ENCODE measurements at places on chromosomes 1 and 21.
A peak's percentile ranks its signal among the peaks of the same experiment; 100 is the strongest.

DNA sequence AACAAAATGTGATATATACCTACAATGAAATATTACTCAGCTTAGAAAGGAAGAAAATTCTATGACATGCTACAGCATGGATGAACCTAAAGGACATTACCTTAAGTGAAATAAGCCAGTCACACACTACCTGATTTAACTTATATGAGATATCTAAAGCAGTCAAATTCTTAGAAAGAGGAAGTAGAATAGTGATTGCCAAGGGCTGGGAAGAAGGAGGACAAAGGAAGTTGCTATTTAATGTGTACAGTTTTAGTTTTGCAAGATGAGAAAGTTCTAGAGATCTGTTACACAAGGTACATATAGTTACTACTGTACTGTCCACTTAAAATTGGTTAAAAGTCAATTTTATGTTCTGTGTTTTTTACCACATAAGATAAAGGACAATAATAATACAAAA lies 87.5 kb upstream of the KCTD3 start:
- DNase-seq, result no peak

- no peak for DNase-seq
These were observed 143.9 kb downstream of the GALNT2 start for GRCh38 chr1:230210981-230211336.

DNA sequence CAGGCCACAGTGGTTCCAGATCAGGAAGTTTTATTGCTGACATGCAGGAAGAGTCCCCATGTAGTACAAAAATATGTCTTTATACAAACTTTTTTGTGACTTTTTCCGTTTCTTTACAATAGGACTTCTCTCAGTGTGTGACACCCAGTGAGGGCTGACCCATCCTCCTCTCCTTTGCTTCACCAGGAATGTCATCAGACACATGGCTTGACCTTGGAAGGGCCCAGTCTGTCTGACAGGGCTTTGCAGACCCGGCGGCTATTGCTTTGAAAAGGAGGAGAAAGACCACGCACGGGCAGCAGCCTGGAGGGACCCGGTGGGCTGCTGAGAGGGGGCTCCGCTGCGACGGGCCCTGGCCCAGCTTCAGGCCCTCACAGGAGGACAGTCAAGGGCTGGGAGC lies 16.2 kb upstream of the EVA1B start:
- no peak for DNase-seq

- DNase-seq, result no peak
These were observed 4.4 kb downstream of the S100A8 start for GRCh38 chr1:153386500-153386901.

- DNase-seq, result no peak
These were observed 2.3 kb downstream of the RSBN1 start for GRCh38 chr1:113809670-113810602.

- no peak for DNase-seq
These were observed 36.3 kb downstream of the DHCR24 start for GRCh38 chr1:54850737-54851136.

DNA sequence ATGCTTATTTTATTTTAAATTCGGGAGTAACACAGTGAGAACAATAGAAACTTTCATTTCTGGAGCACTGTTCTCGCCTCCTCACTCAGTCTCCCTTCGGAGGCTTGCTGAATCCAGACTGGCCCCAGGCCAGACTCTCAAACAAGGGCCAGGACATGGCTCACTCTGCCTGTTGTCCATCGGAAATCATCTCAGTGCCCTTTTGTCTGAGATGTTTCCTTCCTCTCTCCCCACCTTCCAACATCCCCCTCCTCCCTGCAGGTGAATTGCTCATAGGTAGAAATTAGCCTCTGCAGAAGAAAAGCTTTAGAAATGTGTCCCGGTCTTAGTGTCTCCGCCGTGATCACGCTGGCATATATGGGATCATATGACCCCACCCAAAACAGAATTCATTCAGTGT lies 55.2 kb downstream of the ERG start:
- DNase-seq, result no peak

- no peak for DNase-seq
These were observed 39.7 kb downstream of the GLUL start for GRCh38 chr1:182351790-182352364.

GRCh38 chr1:113557187-113557586 lies 166.9 kb downstream of the MAGI3 start:
- no peak for DNase-seq

DNA sequence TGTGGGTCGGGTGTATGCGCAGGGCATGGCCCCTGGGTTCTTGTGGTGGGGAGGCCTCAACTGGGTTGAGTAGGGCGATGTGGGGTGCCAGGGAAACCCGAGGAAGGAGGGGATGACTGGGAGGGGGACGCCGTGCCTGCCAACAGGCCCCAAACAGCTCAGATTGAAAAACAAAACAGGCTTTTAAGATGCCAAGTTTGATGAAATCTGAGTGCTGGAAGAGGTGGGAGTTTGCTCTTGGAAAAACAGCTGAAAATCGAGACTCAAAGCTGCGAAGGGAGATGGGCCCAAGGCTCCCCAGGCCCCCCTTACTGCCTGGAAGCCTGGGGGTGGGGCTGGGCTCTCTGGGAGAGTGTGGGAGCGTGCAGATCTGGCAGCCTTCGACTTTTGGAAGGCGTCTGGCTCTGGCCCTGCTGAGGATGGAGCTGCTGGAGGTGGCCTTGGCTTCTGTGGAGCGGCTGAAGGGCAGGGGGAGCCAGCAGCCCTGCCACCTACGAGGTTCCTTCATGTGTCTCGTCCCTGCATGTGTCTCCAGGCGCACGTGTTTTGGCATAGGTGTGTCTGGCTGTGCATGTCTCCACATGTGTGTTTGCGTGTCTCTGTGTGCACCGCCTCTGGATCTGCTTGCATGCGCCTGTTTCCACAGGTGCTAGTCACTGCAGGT lies 33.3 kb downstream of the PTPRF start:
- DNase-seq, result no peak

GRCh38 chr1:17826165-17826488 lies 71.0 kb downstream of the ACTL8 start:
- no peak for DNase-seq

DNA sequence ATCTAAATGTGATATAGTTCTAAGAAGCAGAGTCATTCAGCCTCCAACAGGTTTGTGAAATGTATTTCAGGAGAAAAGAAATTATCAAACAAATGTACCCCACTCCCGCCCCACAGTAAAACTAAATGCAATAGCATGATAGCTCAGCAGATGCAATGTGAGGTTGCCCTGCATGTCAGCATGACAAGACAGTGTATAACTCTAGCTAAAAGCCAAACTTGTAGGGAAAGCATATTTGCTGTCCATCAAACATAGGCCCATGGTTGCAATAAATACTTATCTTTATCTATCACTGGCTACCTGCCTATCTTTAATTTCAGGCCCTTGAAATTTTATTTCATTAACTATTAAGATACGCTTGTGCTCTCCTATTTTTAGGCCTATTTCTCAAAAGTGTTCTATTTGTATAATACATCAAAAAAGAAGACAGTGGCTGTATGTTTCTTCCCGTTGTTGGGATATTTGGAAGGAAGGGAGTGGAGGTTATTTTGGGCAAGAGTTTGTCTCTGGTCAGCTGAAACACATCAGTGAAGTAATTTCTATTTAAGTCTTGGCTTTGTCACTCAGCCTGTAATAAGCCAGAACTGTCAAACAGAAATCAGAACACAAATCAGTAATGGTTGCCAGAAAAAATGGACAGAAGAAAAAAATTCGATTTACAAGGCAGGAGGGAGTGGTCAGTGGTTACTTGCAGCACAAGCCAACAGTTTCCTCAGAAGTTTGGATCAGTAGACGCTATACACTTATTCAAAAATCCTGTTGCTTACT lies 307.4 kb upstream of the ADGRL2 start:
- DNase-seq, result no peak

GRCh38 chr1:147389532-147390184 lies 147.2 kb downstream of the CHD1L start:
- no peak for DNase-seq

DNA sequence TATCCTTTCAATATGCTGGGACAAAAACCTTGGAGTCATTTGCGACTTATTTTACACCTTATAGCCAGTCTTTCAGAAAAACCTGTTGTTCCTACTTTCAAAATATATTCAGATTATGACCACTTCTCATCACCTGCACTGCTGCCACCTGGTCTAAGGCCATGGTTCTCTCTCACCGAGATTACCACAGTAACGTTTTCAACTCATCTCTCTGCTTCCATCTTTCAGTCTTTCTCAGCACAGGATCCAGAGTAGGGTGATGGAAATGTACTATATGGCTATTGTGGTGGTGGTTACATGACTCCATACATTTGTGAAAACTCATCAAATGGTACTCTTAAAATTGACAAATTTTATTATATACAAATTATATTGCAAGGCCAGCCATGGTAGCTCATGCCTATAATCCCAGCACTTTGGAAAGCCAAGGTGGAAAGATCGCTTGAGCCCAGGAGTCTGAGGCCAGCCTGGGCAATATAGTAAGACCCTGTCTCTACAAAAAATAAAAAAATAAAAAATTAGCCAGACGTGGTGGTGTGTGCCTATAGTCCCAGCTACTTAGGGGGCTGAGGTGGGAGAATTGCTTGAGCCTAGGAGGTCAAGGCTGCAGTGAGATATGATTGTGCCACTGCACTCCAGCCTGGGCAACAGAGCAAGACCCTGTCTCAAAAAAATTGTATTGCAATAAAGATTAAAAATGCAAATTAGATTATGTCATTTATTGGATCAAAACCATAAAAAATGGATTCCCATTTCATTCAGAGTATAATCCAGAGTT lies 120.9 kb upstream of the PPP2R5A start:
- DNase-seq, result no peak

- DNase-seq, result no peak
These were observed 754 bp upstream of the LSS start for GRCh38 chr21:46229133-46229922.

GRCh38 chr1:180975551-180975950 lies 47.1 kb downstream of the STX6 start:
- no peak for DNase-seq

- DNase-seq, result peak; percentile 53
These were observed 36.9 kb downstream of the UMODL1 start for GRCh38 chr21:42107881-42108553.

- DNase-seq, result no peak
These were observed 580.6 kb downstream of the PLA2G4A start for GRCh38 chr1:187409341-187409740.

DNA sequence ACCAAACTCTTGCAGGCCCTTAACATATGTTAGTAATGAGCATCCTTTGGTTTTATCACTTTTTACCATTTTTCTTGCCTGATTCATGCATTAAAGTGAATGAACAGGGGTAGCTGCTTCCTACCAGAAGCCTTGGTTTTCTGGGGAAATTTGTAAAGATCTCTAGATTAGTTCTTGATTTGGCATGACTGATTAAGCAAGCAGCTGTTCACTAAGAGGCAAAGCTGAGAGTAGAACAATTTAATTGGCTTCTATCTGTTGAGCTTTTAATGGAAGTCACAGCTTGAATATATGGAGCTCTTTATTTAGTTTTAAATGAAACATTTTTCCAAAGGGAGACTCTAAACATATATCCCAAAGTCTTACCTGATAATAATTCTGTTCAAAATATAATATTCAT lies 23.6 kb downstream of the TLCD4 start:
- no peak for DNase-seq

- DNase-seq, result no peak
These were observed 2.3 kb downstream of the VPS26C start for GRCh38 chr21:37264808-37265207.

DNA sequence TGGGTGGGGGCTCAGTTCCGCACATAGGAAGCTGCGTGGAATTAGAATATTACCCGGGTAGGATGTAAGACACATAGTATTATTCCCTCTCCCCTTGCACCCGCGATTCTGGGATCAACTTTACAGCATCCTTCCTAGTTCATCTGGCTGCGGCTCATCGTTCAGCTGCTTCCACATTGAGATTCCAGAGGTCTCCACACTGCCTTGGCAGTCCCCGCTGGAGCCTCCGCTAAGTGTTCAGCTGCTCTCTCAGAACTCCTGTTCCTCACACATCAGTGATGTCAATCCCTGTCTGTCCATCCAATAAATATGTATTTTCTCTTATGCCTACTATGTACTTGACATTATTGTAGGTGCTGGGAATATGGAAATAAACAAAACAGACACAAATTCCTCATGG lies 135.6 kb upstream of the SYT6 start:
- DNase-seq, result no peak

GRCh38 chr1:63010913-63011660 lies 227.2 kb downstream of the ATG4C start:
- no peak for DNase-seq

DNA sequence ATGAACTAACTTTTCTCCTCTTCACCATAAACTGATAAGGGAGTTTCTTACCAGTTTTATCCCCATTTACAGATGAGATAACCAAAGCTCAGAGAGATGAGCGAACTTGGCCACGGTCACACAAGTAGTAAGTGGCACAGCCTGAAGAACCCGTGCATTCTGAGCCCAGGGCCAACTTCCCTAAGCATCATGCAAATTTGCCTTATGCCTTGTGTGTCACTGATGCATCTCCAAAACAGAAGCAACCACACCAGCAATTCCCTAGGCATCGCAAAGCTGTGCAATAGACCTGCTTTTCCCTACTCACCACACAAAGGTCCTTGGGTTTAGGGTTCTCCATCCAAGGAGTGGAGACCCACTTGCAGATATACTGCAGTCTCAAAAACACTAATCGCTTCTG lies 304.5 kb upstream of the KAZN start:
- DNase-seq, result no peak

GRCh38 chr1:208923456-208923855 lies 660.1 kb upstream of the CAMK1G start:
- no peak for DNase-seq

DNA sequence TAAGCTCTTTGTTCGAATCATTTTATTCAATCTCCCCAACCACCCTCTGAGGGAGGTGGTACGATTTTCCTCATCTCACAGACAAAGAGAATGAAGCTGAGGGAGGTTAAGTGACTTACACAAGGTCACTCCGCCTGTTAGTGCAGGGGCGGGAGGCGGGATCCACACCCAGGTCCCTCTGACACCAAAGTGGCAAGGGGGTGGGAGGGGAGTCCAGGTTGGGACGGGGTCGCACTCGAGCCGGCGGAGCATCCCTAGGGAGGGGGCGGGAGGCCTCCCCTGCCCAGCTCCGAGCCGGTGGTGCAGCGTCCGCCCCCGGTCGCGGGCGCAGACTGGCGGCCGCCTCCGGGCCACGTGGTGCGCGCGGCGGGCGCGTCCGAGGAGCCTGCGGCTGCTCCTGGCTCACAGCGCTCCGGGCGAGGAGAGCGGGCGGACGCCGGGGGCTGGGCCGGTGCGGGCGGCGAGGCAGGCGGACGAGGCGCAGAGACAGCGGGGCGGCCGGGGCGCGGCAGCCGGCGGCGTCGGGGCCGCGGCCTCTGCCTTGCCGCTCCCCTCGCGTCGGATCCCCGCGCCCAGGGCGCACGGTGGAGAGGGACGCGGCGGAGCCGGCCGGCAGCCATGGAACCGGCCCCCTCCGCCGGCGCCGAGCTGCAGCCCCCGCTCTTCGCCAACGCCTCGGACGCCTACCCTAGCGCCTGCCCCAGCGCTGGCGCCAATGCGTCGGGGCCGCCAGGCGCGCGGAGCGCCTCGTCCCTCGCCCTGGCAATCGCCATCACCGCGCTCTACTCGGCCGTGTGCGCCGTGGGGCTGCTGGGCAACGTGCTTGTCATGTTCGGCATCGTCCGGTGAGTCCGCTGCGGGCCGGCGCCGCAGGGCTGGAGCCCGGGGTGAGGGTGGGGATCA lies at the start of gene OPRD1:
Gene OPRD1, plus strand, starts transcription at position 405 of the 903 bp plus-strand sequence. Its CDS starts 214 bp downstream, at position 619.
- no peak for DNase-seq

All from activated T-helper 1 cell treated with Interleukin-2 at 50 U/mL for 16 hours (primary cell).